ENCODE measurements at places on chromosomes 7 and 10.
A peak's percentile ranks its signal among the peaks of the same experiment; 100 is the strongest.

GRCh38 chr10:103690281-103690680 is 165.1 kb downstream of the SH3PXD2A start:
- DNase-seq = no peak

DNA sequence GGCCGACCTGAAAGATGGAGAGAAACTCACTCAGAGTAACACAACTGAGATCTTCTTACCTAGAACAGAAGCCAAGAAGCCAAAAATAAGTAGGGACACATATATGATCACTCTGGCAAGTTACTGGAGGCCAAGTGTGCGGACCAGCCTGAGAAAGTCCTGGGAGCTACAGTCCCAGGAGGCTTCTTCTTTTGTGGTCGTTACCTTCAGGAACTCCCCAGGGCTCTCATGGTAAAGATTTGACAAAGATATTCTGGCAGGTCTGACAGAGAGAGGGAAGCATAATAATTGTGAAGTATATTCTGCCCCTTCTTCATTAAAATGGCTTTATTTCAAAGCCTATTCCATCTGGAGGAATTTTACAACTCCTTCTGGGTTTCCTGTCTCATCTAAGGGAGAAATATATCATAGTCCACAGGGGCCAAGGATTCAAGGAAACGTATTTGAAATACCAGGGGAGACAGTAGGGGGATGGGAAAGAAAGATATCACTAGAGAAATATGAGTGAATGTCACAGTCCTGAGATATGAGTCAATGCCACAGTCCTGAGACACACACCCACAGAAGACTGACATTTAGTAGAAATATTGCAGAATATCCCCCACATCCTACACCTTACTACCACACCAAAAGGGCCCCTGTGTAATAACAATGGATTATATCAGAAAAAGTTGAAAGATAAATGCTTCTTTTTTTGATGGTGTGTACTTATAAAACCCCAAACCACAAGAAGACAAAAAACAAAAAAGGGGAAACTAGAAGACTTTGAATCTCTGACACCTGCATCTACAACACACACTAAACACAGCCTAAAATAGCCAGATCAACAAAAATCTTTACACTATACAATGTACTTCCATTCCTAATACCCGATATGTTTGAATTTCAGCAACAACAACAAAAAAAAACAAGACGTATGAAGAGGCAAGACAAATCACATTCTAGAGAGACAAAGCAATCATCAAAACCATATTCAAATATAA is 594.2 kb upstream of the NRG3 start:
- DNase-seq = no peak

DNA sequence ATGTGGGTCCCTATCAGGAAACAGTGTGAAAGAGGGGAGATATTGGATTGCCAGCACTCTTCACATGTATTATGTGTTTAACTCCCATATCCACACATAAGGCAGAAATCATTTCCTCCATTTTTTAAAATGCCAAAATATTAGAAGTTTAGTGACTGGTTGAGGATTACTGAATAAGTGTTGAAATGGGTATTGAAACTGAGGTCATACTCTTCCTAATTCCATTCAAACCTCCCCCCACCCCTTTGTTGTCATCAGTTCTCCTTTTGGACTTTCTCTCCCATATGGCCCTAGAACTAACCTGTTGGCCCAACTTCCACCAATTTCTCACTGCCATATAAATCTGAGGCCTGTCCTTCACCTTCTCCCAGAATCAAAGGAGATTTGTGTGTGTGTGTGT is 81.6 kb downstream of the EVX1 start:
- DNase-seq = no peak

DNA sequence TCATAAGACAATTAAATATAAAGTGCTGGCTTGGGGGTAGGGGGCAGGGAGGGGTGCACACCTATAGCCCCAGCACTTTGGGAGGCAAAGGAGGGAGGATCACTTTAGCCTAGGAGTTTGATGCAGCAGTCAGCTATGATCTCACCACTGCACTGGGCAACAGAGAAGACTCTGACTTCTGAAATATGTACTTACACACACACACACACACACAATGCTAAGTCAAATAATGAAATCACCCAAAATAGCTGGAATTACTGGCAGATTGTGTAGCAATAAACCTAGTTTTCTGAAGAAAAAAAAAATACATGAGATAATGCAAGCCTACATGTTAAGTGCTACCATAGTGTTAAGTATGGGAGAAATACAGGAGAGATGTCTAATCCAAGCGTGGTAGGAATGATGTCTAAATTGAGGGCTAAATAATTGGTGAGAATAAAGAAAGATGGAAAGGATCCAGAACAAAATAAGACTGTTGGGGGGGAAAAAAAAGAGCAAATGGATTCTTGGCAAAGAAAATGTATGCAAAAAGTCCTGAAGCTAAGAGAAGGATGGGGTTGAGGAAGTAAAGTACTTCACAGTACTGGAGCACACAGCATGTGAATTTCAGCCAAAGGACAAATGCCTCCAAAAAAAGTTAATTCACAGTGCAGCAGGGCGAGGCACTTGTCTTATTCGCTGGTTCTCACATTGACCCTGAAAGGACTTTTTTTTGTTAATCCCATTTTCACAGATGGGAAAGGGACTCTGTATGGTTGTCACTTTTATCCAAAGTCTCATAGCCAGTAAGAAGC is 73.9 kb downstream of the IGF2BP3 start:
- DNase-seq = no peak

DNA sequence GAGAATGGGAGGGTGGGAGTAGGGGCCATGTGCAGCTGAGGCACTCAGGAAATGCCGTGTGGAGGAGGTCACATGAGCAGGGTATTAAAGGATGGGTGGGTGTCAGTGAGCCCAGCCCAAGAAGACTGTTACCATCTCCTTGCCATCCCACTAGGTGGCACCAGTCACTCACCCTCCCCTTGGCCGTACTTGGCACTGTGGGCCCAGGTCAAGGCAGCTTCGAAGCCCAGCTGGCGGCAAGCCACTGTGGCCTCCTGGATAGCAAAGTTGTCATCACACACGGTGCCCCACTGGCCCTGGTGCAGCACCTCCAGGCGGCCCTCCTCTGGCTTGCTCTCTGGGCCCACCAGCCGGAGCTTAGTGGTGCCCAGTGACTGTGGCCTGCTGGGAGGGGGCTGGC is 5.4 kb downstream of the LOXL4 start:
- DNase-seq = peak; percentile 27

GRCh38 chr7:24704311-24704710 is 53.0 kb downstream of the GSDME start:
- no peak for DNase-seq

- DNase-seq = no peak
These were observed 643 bp downstream of the ADGRA1 start for GRCh38 chr10:133088179-133088955.

DNA sequence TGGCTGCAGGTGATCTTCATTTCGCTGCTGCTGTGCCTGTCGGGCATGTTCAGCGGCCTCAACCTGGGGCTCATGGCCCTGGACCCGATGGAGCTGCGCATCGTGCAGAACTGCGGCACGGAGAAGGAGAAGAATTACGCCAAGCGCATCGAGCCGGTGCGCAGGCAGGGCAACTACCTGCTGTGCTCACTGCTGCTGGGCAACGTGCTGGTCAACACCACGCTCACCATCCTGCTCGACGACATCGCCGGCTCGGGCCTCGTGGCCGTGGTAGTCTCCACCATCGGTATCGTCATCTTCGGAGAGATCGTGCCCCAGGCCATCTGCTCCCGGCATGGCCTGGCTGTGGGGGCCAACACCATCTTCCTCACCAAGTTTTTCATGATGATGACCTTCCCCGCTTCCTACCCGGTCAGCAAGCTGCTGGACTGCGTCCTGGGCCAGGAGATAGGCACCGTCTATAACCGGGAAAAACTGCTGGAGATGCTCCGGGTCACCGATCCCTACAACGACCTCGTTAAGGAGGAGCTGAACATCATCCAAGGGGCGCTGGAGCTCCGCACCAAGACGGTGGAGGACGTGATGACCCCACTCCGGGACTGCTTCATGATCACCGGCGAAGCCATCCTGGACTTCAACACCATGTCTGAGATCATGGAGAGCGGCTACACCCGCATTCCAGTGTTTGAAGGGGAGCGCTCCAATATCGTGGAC is 1.3 kb downstream of the CNNM2 start:
- DNase-seq = no peak

DNA sequence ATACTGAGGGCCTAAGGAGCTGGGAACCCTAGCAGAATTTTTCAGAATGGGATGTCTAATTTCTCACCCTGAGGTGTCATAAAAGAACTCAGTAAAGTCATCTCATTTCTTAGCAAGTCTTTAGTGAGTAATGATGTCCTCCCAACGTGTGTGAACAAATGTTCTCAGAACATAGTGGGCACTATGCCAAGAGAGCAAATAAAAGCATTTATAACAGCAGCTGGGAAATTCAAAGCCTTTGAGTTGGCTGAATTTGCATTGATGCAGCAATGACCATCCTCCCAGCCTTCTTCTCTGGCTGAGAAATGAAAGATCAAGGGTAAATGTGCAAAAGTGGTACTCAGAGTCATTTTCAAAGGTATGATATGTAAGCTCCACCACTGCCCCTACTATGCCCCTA is 109.4 kb downstream of the FAM107B start:
- no peak for DNase-seq

GRCh38 chr7:45657890-45658715 is 83.9 kb downstream of the ADCY1 start:
- DNase-seq = no peak

DNA sequence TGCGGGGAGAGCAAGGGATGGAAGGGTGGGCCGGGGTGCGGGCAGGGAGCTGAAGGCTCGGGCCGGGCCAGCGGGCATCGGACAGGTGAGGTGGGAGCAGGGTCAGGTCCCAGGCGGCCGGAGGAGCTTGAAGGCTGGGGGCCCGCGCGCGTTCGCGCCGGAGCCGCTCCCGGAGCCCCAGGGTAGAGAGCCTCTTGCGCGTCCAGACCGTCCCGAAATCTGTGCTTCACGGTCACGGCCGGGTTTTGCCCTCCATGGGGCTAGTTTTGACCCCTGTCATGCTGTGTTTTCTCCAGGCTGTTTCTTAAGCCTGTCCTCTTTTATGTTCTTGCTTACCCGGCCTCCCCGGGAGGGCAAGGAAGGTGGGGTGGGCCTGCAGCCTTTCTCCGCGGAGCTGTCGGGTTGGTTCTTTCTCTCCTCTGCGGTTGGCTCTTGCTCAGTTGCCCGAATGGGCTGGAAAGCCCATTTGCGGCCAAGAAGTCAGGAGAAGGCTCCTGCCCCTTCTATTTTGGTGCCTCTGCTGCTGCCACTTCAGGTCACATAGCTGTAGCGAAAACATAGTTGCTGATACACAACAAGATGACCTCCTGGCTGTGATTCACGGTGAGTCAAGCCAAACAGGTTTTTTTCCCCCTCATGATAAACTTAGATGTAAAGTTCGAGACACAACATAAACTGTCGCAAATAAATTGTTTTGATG is 650 bp downstream of the UBE2D1 start:
- no peak for DNase-seq

GRCh38 chr7:964401-965231 is 10.1 kb upstream of the ADAP1 start:
- DNase-seq = no peak

DNA sequence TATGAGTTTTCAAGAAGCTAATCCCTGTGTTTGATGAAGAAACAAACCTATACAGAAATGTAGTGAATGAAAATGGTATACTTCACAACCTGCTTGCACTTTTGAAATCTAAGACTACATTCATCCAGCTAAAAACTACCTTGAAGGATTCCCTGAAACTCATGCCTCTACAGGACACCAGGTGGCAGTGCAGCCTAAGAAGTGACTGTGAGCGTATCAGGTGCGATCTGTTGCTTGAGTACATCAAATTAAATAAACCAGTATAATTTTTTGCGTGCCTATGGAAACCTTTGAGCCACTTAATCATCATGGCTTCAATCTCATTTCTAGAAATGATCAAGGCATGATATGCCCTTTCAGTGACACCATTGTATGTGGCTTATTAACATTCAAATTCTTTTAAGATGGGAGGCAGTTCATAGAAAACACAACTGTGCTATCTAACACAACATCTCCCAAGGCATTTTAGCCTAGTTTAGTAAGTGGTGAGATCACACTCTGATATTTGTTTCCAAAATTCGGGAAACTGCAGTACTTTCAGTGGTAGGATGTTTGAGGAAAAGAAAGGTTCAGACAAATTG is 57.4 kb downstream of the PPP1R17 start:
- peak; percentile 54 for DNase-seq

DNA sequence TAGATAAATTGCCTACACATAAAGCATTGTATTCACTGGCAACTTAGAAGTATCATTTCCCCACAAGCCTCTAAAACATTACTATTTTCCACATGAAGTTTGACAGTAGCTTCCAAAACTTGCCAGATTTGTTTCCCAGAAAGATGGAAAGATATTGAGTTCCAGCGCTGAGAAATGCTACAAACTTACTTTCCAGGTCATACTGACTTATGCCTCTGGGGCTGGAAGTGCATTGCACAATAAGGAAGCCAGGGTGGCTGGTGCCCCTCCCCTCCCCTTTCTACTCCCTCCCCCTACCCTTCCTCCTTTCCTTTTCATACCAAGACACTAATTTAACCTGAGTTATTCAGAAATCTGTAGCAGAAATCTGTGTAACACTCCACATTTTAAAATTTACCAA is 212.6 kb downstream of the WDR37 start:
- DNase-seq = no peak

- no peak for DNase-seq
These were observed 393.8 kb downstream of the LRMDA start for GRCh38 chr10:75825235-75825634.

DNA sequence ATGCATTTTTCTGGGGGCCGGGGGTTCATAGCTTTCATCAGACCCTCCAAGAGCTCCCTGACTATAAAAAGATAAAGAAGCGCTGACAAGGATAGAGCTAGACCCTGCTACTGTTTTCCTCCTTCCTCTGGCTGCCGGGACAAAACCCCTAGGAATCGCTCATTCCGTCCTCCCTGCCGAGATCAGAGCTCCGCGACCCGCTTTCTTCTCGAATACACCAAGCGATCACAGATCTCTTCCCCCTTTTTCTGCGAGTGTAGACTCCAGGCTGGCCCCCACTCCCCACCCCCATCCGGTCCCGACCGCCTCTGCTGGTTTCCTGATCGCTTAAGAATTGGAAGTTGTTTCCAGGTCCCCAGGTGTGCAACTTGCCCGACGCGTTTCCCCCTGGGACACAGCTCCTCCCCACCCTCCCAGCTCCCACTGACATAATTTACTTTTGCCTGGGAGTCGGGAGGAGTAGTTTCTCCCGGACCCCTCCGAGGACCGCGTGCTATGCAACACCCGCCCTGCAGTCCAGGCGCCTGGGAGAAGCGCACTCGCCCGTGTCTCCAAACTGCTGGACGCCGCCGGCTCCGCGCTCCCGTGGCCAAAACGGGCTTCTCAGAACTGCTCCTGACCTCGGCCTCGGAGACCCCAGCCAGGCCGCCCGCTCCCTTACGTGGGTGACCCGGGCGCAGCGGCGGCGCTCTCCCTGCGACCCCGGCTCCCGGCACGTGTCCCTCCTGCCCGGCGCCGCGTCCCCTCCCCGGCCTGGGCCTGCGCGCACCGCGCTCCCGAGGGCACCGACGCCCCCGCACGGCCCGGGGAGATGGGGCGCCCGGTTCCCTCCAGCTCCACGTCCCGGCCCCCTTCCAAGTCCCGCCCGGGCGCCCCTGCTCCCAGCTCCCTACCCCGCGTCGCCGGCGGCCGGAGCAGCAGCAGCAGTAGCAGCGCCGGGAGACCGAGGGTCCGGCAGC is 552 bp downstream of the IL15RA start:
- no peak for DNase-seq

- DNase-seq = no peak
These were observed 98.7 kb upstream of the MBL2 start for GRCh38 chr10:52871191-52871843.

Data from NCI-H446 (cell line).